ENCODE measurements at places on chromosomes 7 and 10.

- DNase-seq = no peak
These were observed 457.6 kb upstream of the COBL start for GRCh38 chr7:51774178-51774577.

GRCh38 chr10:75101416-75102251 is 9.8 kb upstream of the SAMD8 start:
- no peak for DNase-seq

- no peak for DNase-seq
These were observed 22.6 kb downstream of the TES start for GRCh38 chr7:116232920-116233319.

- DNase-seq = no peak
These were observed 121.8 kb upstream of the AFAP1L2 start for GRCh38 chr10:114526126-114526503.

DNA sequence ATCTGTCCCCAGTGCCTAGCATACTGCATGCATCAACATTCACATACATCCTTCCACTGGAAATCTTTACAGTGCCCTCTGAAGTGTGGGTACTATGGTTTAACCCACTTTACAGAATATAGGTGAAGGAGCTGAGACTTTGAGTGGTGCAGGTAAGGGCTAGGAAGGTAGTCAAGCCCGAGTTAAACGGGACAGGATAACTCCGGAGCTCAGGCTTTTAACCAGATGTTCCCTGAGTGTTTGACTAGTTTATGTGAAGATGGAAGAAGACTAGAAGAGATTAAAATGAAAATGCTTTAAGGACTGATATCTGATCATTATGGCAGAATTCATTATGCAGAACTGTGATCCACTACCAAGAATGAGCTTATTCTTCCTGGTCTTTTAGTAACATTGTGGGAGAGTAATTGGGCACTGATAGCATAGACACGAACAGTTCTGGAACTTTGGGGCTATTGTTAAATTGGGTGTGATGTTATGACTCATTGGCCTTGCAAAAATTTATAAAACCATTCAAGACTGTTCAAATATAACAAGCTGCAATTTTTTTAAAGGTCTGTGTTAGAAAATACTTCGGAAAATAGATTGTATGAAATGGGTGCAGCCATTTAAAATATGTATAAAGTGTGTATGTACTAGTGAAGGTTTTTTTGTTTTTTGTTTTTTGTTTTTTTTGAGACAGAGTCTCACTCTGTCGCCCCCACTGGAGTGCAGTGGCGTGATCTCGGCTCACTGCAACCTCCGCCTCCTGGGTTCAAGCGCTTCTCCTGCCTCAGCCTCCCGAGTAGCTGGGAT is 4.4 kb downstream of the CUL1 start:
- DNase-seq = no peak

- no peak for DNase-seq
These were observed 36.3 kb downstream of the JAZF1 start for GRCh38 chr7:28144266-28144665.

DNA sequence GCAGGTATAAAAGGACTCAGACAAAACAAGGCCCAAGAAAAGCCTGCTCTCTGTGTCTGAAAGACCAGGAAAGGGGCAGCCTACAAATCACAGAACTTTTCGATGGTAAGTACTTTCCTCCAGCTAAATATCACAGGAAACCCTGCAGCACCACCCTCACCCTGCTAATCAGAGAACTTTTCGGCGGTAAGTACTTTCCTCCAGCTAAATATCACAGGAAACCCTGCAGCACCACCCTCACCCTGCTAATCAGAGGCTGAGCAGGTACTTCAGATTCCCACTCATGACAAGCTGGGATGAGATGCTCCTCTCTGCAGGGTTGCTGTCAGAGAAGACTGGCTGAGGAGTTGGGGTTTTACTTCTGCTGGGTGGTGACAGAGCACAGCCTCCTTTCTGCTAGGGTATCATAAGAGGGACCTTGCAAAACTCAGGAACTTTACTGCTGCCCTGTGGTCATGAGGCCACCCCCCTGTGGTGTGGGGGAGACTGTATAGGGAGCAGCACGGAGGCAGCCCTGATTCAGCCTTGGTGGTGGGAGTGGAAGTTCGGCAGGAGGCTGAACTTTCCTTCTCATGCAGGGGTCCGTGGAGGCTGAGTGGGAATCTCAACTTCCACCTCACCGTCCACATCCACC is 7.2 kb downstream of the WDR37 start:
- DNase-seq = no peak

DNA sequence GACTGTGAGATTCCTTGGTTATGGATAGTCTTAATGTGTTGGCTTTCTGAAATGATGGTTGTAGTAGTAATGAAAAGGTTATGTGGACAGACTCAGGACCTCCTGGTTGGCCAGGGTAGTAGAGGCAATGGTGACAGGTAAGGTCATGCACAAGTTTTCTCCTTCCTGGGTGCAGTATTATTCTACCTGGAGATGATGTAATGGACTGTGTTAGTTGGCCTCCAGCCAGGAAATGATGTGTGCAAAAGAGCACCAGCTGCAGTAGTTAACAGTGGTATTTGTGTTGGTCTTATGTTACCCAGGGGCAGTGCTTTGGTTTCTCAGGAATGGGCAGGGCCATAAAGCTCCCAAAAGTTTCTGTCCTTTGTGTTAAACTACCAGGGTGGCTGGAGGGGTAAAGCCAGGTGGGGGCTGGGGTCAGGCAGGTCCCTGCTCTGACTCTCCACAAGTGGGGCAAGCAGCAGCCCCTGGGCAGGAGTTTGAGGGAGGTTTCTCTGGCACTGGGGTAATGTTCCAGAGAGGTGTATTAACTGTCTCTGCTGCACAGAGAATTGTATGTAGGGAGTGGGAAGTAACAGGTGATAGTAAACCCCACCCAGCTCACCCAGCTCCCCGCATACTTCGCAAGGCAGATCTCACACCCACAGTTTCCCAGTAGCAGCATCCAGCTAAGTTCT is 36.3 kb downstream of the GPR22 start:
- no peak for DNase-seq

DNA sequence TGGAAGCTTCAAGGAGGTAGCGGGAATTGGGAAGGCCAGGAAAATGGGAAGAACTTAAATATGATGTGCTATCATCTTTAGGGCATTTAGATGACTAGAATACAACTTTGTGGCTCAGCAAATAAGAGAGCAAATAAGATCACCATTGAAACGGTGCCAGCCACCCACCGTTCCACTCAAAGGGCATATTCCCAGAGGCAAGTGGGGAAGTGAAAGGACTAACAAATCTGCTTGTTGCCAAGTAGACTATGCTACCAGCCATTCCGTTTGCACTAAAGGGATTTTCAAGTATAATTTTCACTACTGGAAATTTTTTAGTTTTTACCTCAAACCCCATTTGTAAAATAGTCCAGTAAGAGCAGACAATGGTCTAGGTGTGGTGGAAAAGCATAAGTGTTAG is 4.0 kb upstream of the PPP1R3C start:
- DNase-seq = no peak

- no peak for DNase-seq
These were observed 365.7 kb downstream of the DNAJB6 start for GRCh38 chr7:157702311-157703023.

DNA sequence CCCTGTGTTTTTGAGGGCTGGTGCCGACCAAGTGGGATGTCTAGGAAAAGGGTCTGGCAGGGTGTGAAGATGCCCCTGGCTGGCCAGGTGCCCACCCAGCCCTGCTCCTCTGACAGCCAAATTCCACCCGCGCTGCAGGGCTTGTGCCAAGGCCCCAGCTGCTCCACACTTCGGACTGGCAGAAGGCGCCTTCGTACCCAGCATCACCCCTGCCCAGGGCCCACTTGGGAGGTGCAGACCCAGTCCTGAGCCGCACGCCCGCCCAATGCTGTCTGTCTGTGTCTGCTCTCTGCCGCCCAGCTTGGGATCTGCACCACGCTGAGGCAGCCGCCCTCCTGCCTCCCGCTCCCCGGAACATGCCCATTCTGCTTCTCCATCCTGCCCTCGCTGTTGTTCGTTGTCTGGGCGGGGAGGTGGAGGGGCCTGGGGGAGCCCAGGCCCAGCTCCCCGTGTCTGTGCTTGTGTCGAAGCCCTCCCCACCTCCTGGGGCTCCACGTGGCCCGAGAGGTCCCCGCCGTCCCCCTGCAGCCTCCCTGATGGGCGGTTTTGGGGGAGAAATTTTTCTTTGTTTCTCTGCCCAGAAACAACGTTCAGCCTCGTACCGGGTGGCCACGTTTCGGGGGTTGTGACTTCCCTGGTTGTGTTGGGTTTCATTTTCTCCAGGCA is 36.9 kb upstream of the PPIF start:
- no peak for DNase-seq

GRCh38 chr7:41110186-41110585 is 592.7 kb downstream of the INHBA start:
- DNase-seq = no peak

- DNase-seq = no peak
These were observed 183.0 kb downstream of the THSD7A start for GRCh38 chr7:11648980-11649379.

GRCh38 chr10:80501913-80502521 is 35.7 kb upstream of the SH2D4B start:
- no peak for DNase-seq

- no peak for DNase-seq
These were observed 271.3 kb upstream of the CACNA2D1 start for GRCh38 chr7:82714883-82715282.

GRCh38 chr10:123930340-123931001 is 38.9 kb upstream of the CPXM2 start:
- no peak for DNase-seq

- DNase-seq = no peak
These were observed 257.3 kb downstream of the TRIL start for GRCh38 chr7:28700790-28701203.

DNA sequence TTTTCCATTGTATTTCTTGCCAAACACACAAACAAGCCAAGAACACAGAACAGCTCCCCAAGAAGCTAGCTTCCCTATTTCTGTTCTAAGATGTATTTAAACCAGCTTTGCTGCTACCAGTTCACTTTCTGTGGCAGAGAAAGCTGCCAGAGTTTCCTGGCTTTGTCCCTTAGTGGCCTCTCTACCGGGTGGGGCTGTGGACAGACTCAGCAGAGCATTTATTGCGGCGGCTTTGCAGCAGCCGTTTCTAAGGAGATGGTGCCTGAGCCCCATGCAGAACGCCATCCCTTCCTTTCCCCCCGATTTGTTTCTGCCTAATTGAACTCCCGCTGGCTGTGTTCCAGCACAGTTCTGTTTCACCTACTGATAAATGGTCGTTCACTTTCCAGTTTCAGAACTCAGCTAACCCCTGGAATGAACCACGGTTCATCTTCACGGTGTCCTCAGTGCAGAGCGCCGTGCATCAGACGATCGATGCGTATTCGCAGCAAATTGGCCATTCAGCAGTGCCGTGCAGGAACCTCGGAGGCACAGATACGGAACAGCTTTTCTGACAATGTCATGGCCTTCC is 33.8 kb upstream of the SFMBT2 start:
- DNase-seq = no peak

GRCh38 chr7:36583318-36583717 is 141.0 kb downstream of the AOAH start:
- DNase-seq = no peak

DNA sequence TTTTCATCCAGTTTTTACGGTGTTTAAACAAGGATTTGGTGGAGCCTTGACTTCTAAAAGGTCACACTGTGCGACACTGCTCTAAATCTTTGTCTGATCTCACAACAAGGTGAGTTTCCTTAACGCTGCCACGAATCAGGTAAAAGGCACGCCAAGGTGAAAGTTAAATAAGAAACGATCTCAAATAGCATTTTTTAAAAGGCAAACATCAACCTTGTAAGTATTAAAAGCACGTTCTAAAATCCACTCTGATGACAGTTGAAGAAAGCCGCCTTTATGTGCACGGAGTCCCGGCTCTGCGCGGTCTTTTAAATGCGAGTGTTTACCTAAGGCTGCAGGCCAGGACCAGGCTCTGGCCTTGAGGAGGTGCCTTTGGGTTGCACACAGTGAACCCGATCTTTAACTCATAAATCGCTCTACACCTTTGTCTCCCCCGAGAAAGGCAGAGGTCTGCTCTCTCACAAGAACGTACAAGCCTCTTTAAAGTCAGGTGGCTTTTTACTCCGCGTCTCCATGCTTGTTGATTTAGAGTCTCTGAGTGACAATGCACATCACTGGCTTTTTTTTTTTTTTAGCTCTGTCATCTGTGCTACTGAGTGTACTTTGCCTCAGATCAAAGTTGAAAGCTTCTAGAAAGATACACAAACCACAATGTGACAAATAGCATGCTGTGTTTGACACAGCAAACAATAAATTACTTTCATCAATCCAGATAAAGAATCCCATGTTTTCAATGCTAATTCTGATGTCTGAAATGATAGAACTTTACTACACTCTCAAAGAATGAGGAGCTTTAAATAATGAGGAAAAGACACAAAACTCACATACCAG is 25.9 kb upstream of the RNF32 start:
- no peak for DNase-seq

DNA sequence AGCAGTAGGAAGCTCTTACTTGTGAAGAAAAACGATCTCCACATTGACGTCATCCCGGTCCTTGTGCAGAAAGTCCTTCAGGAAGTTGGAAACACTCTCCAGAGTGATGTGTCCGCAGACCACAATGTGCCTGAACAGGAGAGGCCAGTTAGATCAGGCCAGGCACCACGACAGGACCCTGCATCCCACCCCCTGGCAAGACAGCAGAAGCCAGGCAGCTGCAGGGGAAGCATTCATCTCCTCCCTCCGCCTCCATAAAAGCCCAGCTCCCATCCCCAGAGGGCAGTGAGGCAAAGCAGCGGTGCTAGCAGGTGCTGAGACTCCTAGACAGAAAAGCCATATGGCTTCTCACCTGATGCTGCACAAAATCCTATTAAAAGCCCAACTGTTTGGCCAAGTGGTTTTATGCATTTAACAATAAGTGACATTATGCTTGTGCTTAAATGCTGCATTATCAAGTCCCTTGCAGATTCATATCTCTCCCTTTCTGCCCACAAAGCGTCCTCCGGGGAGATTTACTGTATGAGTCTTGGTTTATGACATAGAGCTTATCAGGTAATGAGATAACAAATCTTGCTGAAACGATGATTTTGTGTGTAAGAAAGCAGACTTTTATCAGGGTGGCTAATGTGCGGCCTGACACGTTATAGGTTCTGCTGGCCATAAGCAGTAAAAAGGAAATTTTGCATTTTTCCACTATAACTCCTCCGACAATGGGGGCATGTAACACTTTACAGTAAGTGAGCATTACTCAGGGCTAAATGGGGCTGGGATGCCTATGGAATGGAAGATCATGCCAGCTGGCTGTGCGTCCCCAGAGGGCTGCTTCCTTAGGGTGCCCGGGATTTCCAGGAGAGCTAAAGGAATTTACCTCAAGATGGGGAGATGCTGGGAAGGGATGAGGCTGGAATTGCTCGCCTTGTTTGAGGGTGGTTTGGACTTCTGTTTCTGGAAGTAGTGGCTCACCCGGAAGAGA is 546.9 kb downstream of the KCNMA1 start:
- DNase-seq = no peak

GRCh38 chr10:63795094-63795860 is 274.1 kb downstream of the REEP3 start:
- no peak for DNase-seq

DNA sequence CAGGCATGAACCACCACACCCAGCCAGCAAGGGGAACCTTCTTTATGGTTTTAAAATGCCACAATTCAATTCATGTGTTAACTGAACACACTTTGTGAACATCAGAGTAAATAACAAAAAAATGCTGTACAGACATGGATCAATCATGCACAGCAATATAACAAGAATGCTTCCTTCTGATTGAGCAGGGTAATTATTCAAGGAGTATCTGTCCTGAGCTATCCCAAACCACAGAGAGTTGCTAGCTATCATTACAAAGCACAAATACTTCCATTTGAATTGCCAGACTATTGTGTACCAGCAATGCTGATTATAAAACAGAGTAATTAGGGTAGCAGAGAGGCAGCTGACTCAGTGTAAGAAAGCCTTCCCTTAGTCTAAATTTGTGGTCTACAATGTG is 11.3 kb upstream of the RHOBTB1 start:
- no peak for DNase-seq

All from stimulated activated CD8-positive, alpha-beta memory T cell treated with anti-CD3 and anti-CD28 coated beads, Interleukin-2, amount 100 ng/mL, for 1 hour (primary cell).